CD4-positive, alpha-beta memory T cell (primary cell): ENCODE measurements at places on chromosomes 6 and 20.

GRCh38 chr6:158706369-158706982, 56.6 kb downstream of the SYTL3 start:
- DNase-seq: no peak
- H3K4me1 ChIP-seq: peaks cover 10% of the 10 kb centered on the region
- no peak overlapping the region for H3K4me3 ChIP-seq
- no peaks in the 10 kb centered on the region for H3K36me3 ChIP-seq
- no peaks in the 10 kb centered on the region for H3K27me3 ChIP-seq

GRCh38 chr20:48771542-48771941, 56.3 kb downstream of the PREX1 start:
- peak overlapping the region; percentile 83 for H3K27ac ChIP-seq
- H3K4me3 ChIP-seq: no peak overlapping the region
- no peaks in the 10 kb centered on the region for H3K27me3 ChIP-seq
- H3K36me3 ChIP-seq: no peaks in the 10 kb centered on the region

DNA sequence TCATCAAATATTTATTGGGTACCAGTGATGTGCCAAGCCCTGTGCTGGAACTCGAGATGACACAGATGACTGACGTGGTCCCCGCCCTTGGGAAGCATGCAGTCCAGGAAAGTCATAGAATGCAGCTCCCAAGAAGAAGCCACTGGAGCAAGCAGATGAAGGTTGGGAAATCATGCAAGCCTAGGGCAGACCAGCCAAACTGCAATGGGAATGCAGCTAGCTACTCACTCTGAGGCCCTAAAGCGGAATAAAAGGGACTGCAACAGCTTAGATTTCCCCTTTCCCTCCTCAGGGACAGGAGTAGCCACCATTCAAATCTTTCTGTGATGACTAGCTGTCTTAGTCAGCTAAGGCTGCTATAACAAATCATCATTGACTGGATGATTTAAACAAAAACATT, 152.2 kb downstream of the MAFB start:
- no peak for DNase-seq
- H3K27me3 ChIP-seq: no peaks in the 10 kb centered on the region
- H3K4me3 ChIP-seq: no peak overlapping the region

- H3K27ac ChIP-seq: no peak overlapping the region
- no peak overlapping the region for H3K4me3 ChIP-seq
- peaks cover 5% of the 10 kb centered on the region for H3K36me3 ChIP-seq
- H3K27me3 ChIP-seq: no peaks in the 10 kb centered on the region
- DNase-seq: no peak
Observed at GRCh38 chr6:11331111-11331510, 98.6 kb upstream of the NEDD9 start.

GRCh38 chr20:48230216-48230615, 444.9 kb upstream of the SULF2 start:
- no peaks in the 10 kb centered on the region for H3K4me1 ChIP-seq
- H3K4me3 ChIP-seq: no peak overlapping the region
- H3K27ac ChIP-seq: no peak overlapping the region
- H3K27me3 ChIP-seq: no peaks in the 10 kb centered on the region
- DNase-seq: no peak

GRCh38 chr6:64266351-64266821, 630.8 kb downstream of the PHF3 start:
- no peak overlapping the region for H3K4me3 ChIP-seq
- DNase-seq: no peak
- no peak overlapping the region for H3K27ac ChIP-seq

DNA sequence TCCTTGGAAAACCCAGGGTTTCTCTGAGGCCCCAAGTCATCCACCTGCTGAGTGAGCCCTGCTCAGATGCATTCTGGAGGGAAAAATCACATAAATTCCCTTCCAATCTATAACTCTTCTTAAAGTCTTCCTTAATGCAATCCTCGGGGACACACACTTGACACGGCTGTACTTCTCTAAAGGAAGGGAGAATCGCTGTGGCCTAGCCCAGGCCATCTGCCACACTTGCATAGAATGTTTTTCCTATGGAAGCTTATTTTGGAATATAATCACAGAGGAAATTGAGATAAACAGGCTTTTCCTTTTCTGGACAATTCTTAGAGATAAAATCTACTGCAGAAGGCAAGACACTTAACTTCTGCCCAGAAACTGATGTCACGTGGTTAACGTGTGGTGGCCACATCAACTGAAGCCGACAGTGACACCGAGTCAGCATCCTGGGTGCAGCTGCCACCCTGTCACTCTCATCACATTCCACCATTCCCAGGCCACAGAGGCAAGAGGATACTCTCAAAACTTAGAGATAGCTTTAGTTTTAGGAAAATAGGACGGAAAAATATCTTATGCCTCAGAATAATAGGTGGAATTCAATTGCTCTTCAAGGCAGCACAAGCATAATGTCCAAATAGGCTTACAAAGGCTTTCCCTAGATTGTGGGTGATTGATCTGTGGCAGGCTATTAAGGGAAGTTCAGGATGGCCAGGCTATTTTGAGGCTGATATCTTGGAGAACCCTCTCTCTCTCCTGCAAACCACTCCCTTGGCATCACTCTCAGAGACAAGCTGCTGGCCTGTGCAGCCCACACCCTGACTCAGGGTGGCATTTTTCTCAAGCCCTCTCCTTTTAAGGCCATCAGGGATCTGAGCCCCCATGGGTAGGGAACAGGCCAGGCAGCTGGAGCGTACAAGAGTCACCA, 29.6 kb downstream of the PSMB1 start:
- H3K4me3 ChIP-seq: no peak overlapping the region
- no peak for DNase-seq
- H3K27me3 ChIP-seq: peaks cover 6% of the 10 kb centered on the region
- H3K36me3 ChIP-seq: no peaks in the 10 kb centered on the region

- DNase-seq: no peak
- H3K27me3 ChIP-seq: no peaks in the 10 kb centered on the region
- no peaks in the 10 kb centered on the region for H3K36me3 ChIP-seq
- no peak overlapping the region for H3K27ac ChIP-seq
Observed at GRCh38 chr20:39623584-39624234, 661.6 kb downstream of the DHX35 start.

DNA sequence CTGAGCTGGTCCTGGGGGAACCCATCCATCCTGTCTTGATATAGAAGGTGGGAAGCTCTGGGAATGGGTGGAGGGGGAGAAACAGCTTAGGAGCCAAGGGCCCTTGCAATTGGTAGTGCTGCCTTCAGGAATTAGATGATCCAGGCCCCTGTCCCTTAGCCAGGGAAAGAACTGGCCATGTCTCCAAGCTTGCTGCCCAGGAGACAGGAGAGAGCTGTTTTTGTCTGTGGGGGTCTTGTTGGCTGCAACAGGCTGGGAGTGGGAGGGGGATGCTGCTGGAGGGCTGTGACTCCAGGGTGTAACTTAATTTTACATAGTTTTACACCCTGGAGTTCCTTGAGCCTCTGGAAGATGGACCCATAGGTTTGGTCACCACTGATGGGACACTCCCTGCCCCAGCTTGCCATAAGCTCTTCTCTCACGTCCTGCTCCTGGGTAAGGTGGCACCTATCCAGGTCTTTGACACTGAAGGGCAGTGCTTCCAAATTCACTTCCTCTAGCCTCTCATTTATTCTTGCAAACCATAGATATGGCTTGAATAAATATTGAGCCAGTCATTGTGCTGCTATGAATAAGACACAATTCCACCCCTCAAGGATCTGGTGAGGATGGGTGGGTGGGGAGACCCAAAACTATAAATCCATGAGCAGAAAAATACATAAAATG, 16.8 kb downstream of the VEGFA start:
- no peaks in the 10 kb centered on the region for H3K27me3 ChIP-seq
- no peak overlapping the region for H3K4me3 ChIP-seq
- H3K36me3 ChIP-seq: no peaks in the 10 kb centered on the region
- no peak overlapping the region for H3K27ac ChIP-seq
- H3K4me1 ChIP-seq: no peaks in the 10 kb centered on the region
- no peak for DNase-seq

DNA sequence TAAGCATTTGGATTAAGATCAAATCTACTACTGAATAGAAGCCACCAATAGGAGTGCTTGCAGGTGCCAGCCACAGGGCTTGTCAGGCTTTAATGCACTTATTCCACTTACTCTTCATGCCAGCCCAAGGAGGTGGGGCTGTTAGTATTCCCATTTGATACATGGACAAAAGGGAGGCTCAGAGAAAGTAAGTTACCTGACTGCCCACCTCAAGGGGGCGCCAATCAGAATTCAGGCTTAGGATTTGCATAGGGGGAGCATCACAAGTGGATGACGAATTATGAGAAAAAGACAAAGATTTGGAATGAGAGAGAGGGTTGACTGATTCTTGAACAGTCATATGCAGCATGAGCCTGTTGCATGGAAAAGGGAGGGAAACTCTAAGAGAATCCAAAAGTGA, 188.4 kb upstream of the TSHZ2 start:
- no peaks in the 10 kb centered on the region for H3K27me3 ChIP-seq
- no peaks in the 10 kb centered on the region for H3K36me3 ChIP-seq
- H3K4me3 ChIP-seq: no peak overlapping the region
- DNase-seq: no peak
- no peaks in the 10 kb centered on the region for H3K4me1 ChIP-seq

GRCh38 chr6:158769234-158769770, 49.9 kb downstream of the EZR start:
- no peak for DNase-seq
- H3K4me3 ChIP-seq: no peak overlapping the region
- H3K36me3 ChIP-seq: peaks cover 89% of the 10 kb centered on the region
- no peak overlapping the region for H3K27ac ChIP-seq
- H3K27me3 ChIP-seq: no peaks in the 10 kb centered on the region

GRCh38 chr6:111978532-111979149, 75.3 kb upstream of the CCN6 start:
- H3K27me3 ChIP-seq: no peaks in the 10 kb centered on the region
- no peak for DNase-seq
- peaks cover 26% of the 10 kb centered on the region for H3K4me1 ChIP-seq
- no peak overlapping the region for H3K4me3 ChIP-seq
- H3K36me3 ChIP-seq: no peaks in the 10 kb centered on the region
- no peak overlapping the region for H3K27ac ChIP-seq

GRCh38 chr6:163335056-163335455, 79.5 kb upstream of the QKI start:
- no peak overlapping the region for H3K4me3 ChIP-seq
- no peaks in the 10 kb centered on the region for H3K36me3 ChIP-seq
- no peak overlapping the region for H3K27ac ChIP-seq
- H3K27me3 ChIP-seq: no peaks in the 10 kb centered on the region
- no peak for DNase-seq
- H3K4me1 ChIP-seq: no peaks in the 10 kb centered on the region

DNA sequence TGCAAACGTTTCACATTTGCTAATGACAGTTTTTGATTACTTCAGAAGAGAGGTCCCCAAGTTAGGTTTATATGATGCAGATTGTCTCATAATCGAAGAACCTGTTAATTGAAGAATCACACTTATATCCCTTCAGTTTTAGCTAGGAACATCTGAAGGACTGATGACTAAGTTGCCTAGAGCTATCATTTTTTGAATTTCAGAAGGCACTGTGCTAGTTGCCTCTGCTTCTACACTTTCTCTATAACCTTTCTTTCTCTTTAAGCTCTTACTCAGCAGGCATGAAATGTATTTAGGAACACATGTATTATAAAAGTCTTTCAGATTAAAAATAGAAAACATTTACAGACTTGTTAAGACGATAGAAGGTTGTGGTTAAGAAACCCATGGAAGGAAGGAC, 14.4 kb upstream of the GJE1 start:
- H3K27ac ChIP-seq: no peak overlapping the region
- H3K4me3 ChIP-seq: no peak overlapping the region
- H3K27me3 ChIP-seq: no peaks in the 10 kb centered on the region
- H3K4me1 ChIP-seq: no peaks in the 10 kb centered on the region

GRCh38 chr6:13917141-13917540, 7.6 kb upstream of the RNF182 start:
- DNase-seq: no peak
- no peaks in the 10 kb centered on the region for H3K4me1 ChIP-seq
- H3K36me3 ChIP-seq: no peaks in the 10 kb centered on the region
- H3K27ac ChIP-seq: no peak overlapping the region
- no peaks in the 10 kb centered on the region for H3K27me3 ChIP-seq

DNA sequence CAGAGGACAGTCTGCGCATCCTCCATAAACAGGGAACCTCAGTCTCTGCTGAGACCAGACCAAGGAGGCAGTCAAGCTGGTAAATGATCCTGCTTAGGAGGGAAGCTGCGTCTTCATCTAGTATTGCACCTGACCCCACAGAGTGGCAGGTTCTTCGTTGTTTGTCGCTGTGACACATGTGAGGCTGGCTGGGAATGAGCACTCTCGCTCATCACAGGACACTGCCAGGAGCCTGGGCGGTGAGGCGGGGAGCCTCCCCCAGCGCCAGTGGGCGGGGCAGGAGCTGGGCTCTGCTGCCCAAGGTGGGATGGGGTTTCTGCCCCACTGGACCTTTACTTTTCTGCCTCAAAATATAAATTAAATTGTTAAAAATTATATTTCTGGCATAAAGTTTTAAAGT, 48.4 kb upstream of the SYNDIG1 start:
- no peak overlapping the region for H3K27ac ChIP-seq
- H3K4me3 ChIP-seq: no peak overlapping the region
- no peaks in the 10 kb centered on the region for H3K4me1 ChIP-seq

DNA sequence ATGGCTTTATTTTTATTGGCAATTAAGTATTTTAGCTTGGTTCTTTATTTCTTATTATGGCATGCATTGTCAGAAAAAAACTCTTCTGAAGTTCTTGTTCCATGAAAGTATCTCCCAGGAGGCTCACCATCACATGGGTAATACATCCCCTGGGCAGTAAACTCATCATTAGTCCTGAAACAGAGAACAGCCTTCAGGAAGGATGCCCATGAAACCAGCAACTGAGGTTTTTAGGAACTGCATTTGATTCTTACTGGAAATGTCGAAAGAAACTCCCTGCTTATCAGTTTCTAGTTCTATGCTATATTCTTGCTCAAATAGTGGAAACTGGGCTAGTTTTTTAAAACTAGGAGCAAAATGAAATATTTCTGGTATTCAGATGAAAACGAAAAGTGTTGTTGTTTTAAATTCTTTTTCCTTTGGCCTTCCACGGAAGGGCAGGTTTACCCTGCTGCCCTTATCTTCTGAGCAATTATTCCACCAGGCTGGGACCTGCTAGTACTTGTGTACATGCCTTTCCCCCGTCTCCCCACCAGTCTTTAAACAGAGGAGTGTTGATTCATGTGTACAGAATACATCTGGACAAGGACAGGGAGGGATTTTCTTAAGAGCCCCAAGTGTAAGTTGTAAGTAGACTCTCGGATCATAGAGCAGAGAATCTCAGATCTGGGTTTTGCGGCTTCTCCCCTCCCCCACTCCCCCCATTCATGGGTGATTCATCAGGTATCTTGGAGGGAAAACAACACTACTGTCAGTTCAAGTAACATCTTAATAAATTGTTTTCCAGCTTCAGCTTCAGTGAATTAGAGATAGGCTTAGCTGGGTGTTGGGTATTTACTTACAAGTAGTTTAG, 81.5 kb downstream of the RTN4IP1 start:
- no peaks in the 10 kb centered on the region for H3K27me3 ChIP-seq
- peaks cover 51% of the 10 kb centered on the region for H3K36me3 ChIP-seq
- no peak overlapping the region for H3K4me3 ChIP-seq
- peaks cover 18% of the 10 kb centered on the region for H3K4me1 ChIP-seq

GRCh38 chr20:3390759-3391425, 16.6 kb downstream of the DNAAF9 start:
- no peak overlapping the region for H3K4me3 ChIP-seq
- H3K27me3 ChIP-seq: no peaks in the 10 kb centered on the region
- no peaks in the 10 kb centered on the region for H3K4me1 ChIP-seq
- no peak overlapping the region for H3K27ac ChIP-seq
- DNase-seq: no peak

GRCh38 chr20:63633732-63634131, 6.8 kb upstream of the GMEB2 start:
- peaks cover 88% of the 10 kb centered on the region for H3K4me1 ChIP-seq
- H3K27ac ChIP-seq: no peak overlapping the region
- peak overlapping the region; percentile 6 for H3K4me3 ChIP-seq
- H3K27me3 ChIP-seq: no peaks in the 10 kb centered on the region
- DNase-seq: no peak
